ENCODE measurements at places on chromosomes 6 and 20. TPM values are rescaled to one million over a fixed set of nuclear protein-coding genes. Genes with fewer than 3 reads are reported as not detected.

The HCK gene
- not detected for total RNA-seq

The SLC32A1 gene
- total RNA-seq: not detected

The C6orf163 gene
- total RNA-seq: 1.1 TPM

The DDX43 gene
- 0.07 TPM for total RNA-seq

The EPPIN gene
- not detected for total RNA-seq

The HLA-DRB1 gene
- total RNA-seq: 0.14 TPM

The MOXD1 gene
- total RNA-seq: 0.88 TPM

The LHFPL5 gene
- total RNA-seq: not detected

The TRAPPC3L gene
- not detected for total RNA-seq

The CTCFL gene
- total RNA-seq: not detected

The PRRT1 gene
- total RNA-seq: not detected

The TNXB gene
- 0.05 TPM for total RNA-seq

The TXLNB gene
- total RNA-seq: not detected

The KIF6 gene
- total RNA-seq: not detected

The DEFB114 gene
- not detected for total RNA-seq
